ENCODE measurements at places on chromosomes 1 and 21. TPM values are rescaled to one million over a fixed set of nuclear protein-coding genes. Genes with fewer than 3 reads are reported as not detected.

The ACTA1 gene
- total RNA-seq, result not detected

- DNase-seq, result no peak
Observed at GRCh38 chr1:172279939-172280636, 140.4 kb upstream of the C1orf105 start.

- DNase-seq, result no peak
Observed at GRCh38 chr1:112770724-112771123, 55.6 kb upstream of the PPM1J start.

- DNase-seq, result no peak
Observed at GRCh38 chr1:22026924-22027289, 25.4 kb downstream of the CELA3A start.

The SLC5A9 gene
- not detected for total RNA-seq

DNA sequence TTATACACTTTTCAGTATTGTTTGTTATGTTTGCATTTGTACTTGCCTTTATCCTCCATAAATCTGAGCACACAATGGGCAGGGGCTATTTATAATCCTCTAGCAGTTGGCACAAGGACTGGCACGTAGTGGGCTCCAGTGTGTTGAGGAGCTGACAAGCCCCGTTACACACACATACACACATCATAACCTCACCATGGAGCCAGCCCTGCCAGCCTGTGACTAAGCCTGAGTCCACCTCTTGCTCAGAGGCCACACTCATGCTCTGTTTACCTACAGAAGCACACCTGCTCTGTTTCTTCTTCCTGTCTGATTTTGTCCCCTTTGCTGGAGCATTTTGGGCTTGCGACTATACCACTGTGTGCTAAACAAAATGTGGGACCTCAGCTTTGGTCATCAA lies 64.5 kb upstream of the SPATA6 start:
- DNase-seq, result no peak

The BNIPL gene
- total RNA-seq, result 0.22 TPM

DNA sequence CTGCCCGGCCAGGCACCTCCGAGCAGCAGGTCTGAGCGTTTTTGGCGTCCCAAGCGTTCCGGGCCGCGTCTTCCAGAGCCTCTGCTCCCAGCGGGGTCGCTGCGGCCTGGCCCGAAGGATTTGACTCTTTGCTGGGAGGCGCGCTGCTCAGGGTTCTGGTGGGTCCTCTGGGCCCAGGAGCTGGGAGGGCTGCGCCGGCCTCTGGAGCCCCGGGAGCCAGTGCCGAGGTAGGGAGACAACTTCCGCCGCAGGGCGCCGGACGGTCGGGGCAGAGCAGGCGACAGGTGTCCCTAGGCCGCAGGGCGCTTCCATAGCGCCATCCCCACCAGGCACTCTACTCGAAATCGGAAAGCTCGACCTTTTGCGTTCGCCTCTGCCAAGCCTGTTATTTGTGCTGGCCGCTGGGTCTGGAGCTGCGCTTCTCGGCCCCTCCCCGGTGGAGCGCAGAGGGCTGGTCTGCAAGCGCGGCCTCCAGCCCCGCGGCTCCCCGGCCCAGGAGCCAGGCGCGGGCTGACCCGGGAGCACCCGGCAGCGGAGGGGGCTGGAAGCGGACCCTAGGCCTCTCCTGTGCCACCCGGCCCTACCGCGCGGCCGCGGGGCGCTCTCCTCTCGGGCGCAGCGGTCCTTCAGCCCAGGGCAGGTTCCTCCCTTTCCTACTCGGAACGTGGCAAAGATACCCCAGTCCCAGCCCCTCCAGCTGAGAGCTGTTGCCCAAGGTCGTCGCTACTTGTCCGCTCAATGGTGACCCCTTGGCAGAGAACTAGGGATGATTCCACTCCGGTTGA lies 2.2 kb downstream of the SIM2 start:
- no peak for DNase-seq
